Stimulated activated CD4-positive, alpha-beta T cell treated with anti-CD3 and anti-CD28 coated beads, TNF-alpha, amount 100 ng/mL, for 24 hours (primary cell): ENCODE measurements at places on chromosomes 7 and 10.

- DNase-seq, result no peak
Observed at GRCh38 chr7:82204694-82205093, 238.9 kb downstream of the CACNA2D1 start.

- DNase-seq, result no peak
Observed at GRCh38 chr10:97873569-97873968, 23.9 kb downstream of the GOLGA7B start.

DNA sequence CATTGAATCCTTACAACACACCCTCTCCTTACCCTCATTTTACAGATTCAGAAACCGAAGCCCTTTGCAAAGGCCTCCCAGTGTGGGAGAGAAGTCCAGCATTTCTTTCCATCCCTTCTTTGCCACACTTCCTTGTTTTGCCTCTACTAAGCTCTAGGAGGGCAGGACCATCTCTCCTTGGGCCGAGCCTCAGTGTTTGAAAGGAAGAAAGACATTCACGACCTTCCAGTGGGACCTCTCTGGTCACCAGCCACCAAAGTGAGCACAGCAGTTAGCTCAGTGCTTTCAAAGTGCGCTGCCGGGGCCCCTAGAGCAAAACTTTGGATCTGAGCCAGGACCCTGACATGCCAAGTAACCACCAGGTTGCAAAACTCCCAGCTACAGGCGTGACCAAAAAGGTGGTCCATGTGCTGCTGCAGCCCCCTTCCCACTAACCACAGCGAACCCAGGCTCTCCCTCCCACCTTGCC lies 12.4 kb downstream of the CTBP2 start:
- no peak for DNase-seq

DNA sequence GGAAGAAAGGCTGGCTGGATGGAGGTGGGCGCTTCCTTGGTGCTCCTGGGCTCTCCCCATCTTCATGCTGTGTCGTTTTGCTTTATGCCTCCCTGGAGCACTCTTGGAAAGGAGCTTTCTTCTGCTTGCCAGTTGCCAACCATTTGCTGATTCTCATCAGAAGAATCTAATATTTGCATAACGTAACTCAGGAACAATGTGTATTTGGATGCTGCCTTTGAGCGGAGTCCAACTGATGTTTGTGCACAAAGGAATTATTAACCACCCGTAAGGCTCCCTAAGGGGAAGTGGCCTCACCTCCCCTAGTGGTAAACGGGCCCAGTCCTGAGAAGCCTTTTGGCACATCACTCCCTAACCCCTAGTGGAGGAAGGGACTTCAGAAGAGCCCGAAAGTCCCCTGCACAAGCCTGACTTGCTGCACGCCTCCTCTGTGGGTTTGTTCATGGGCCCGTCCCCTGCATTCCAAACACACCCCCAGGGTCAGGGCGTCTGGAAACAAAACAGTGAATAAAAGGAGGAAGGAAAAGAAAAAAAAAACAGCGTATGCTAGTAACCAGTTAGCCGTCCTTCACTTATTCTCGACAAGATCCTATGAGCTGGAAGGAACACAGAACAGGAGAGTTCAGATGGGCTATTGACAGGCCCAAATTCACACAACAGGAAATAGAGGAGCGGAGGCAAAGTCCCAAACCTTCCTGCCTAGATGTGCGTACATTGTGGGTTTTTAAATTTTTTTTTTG lies 602.2 kb downstream of the LRMDA start:
- no peak for DNase-seq

DNA sequence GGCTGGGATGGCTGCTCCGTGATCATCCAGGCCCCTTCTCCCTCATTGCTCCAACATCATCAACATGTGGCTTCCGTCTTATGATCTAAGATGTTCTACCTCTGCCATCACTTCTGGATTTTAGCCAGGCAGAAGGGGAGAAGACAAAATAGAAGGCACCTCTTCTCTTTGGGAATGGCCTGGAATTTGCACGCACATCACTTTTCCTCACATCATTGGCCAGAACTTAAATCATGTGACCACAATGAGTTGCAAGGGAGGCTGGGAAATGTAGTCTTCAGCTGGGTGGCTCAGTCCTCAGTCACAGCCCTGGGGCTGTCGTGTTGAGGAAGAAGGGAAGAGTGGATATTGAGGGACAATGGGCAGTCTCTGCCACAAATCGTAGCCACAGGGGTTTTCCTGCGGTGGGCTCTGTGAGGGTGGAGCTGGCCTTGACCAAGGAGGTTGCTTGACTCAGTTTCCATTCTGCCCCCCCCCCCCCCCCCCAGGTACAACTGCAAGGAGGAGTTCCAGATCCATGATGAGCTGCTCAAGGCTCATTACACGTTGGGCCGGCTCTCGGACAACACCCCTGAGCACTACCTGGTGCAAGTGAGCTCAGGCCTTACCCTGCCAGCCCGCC lies 50.3 kb downstream of the PALD1 start:
- no peak for DNase-seq

- no peak for DNase-seq
Observed at GRCh38 chr7:40795607-40796006, 660.8 kb downstream of the SUGCT start.

- DNase-seq, result no peak
Observed at GRCh38 chr10:13732465-13732881, 145.7 kb downstream of the PRPF18 start.

DNA sequence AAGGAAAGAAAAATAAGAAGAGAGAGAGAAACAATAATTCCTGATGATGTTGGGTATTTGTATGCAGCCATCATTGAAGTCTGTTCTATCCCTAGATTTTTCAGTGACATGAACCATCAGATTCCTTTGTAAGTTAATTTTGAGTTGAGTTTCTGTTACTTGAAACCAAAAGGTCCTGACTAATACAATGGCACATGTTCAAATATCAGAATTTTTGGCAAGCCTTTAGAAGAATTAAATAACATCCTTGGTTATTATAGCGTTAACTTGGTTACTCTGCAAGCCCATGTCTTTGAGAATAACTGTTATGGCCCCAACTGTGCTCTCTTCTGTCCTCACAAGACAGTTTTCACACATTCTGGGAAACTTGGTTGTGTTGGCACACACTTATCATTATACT lies 66.5 kb downstream of the SYPL1 start:
- no peak for DNase-seq

DNA sequence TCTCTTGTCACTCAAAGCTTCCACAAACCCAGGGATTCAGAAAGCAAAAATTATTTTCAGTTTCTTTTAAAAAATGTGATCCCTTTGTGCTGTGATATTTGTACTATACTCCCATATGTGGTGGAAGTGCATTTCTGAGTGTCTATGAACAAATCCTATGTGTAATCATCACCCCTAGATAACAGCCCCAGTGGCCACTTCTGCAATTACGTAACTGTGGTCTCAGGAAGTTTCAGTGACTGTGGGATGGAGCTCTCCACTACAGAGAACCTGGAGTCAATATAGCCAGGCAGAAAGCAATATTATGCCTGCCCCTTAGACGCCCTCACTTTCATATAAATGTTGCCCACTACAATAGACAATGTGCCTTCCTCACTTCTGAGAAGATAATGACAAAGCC lies 1101.7 kb upstream of the GHITM start:
- DNase-seq, result no peak

GRCh38 chr7:123864966-123865365 lies 20.0 kb downstream of the HYAL4 start:
- no peak for DNase-seq

DNA sequence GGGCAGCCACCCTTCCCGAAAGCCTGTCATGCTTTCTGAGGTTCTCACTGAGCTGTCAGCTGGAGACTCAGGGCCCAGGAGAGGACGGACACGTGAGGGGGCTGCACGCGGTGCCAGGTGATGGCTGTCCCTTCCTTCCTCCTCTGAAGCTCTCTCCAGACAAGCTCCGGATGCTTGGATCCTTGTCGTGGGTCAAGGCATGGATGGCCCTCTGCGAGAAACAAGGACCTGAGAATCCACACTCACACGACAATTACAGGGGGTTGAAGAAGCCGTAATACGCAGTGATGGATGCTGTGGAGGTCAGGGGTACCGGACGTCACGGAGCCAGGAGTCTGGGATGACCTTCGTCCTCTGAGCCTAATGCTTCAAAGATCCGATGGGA lies 170.3 kb downstream of the USP6NL start:
- DNase-seq, result no peak

DNA sequence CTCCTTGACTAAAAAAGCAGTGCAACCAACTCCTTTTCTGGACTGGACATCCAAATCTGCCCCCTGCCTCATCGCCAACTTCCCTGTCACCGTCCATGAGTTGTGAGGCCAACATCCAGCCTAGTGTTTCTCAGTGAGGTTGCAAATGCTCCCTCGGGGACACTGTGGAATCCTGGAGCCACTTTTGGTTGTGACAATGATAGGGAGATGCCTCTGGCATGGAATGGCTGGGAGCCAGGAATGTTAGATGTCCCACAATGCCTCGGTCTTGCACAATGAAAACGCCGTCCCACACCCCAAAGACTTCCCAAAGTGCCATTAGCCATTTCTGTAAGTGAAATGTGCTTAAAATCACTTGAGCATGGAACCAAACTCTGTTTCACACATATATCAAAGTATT lies 105.2 kb downstream of the OSBPL3 start:
- DNase-seq, result no peak

GRCh38 chr10:74718208-74718607 lies 108.2 kb upstream of the KAT6B start:
- no peak for DNase-seq

DNA sequence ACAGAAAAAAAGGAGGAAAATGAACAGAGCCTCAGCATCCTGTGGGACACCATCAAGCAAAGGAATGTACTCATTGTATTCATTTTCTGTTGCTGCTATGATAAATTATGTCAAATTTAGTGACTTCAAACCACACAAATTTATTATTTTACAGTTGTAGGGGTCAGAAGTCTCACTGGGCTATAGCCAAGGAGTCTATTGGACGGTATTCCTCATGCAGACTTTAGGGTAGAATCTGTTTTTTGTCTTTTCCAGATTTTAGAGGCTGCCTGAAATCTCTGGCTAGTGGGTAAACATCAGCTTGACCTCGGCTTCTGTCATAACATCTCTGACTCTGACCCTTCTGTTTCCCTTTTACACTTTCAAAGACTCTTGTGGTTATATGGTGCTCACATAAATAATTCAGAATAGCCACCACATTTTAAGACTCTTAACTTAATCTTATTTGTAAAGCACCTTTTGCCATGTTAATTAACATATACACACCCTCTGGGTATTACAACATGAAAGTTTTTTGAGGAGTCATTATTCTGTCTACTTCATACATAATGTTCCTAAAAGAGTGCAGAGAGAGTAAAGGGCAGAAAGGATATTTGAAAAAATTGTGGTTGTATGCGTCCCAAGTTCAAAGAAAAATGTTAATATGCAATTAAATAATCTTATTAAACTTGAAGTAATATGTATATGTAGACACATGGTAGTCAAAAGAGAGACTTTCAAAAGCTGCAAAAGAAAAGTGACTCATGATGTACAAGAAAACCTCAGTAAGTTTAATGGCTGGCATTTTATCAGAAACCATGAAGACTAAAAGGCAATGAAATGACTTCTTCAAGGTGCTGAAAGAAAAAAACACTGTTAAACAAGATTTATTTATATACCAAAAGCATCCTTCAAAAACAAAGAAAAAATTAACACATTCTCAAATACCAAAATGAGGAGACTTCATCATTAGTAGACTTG lies 70.8 kb upstream of the MEOX2 start:
- no peak for DNase-seq

GRCh38 chr10:14889318-14889717 lies 10.7 kb downstream of the SUV39H2 start:
- no peak for DNase-seq

DNA sequence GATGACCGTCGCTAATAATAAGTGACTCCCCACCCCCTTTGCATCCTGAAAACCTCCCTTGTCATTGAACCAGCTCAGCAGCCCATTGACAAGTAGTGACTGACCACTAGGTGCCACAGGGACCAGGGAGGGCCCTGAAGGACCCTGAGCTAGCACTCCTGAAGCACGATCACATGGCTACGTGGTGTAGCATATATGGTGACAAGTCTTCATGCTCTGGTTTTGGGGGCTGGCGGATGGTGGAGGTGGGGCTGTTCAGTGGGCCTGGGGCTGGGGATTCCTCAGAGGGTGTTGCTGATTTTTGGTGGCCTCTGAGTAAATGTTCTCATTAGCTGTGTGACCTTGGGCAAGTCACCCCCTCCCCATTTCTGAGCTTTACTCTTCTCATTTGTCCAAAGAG lies 4.7 kb downstream of the ADAMTS14 start:
- no peak for DNase-seq

DNA sequence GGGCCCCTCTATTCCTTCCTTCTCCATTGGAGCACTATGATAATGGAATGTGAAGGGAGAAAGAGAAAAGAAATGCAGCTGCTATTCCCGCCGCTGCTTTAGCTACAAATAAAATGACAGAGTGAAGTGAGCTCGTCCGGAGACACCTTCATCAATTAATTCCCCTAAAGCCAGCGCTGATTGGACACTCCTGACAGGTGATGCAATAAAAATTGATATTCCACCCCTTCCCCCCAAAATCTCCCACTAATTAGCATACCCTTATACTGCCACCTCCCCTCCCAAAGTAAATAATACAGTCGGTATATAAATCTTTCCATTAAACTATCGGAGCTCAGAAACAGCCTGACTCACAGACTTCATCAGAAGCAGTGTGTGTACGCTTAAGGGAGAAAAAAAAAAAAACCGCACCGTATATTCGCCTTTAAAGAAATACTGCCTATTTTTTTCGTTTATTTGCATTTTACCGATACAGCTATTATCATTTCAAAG lies 7.3 kb downstream of the SKIDA1 start:
- no peak for DNase-seq

DNA sequence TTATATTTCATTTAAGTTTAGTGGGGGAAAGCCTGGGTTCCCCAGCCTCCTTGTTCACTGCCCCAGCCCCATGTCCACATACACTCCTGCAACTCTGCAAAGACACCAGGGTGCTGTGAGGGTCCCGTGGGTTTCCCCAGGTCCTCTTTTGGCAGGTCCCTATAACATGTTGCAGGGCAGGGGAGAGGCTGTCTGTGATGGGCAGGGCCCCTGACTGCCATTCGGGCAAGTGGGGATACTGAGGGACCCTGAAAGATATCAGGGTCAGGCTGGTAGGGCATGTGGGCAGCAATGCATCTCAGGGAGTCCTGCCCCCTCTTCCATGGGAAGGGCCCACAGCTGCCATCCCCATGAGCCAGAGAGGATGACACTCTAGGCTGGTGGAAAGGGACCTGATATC lies 28.4 kb downstream of the RASGEF1A start:
- DNase-seq, result no peak

- no peak for DNase-seq
Observed at GRCh38 chr7:70574970-70575799, 556.8 kb upstream of the GALNT17 start.

DNA sequence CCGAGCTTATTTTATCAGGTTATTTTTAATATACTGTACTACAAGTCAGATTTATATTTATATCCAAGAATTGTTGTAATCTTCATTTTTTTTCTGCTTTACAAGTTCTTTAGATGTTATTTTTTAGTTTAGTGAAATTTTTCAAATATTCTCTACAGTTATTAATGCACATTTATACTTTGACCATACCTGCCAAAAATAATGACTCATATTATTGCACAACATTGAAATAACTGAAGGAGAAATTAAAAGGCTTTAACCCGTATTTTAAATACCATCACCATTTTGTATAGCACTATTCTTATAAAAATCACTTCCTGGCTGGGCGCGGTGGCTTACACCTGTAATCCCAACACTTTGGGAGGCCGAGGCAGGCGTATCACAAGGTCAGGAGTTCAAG lies 278.5 kb downstream of the BICC1 start:
- DNase-seq, result no peak
